Neural crest cell (in vitro differentiated cells): ENCODE measurements at places on chromosomes 6 and 20. TPM values are rescaled to one million over a fixed set of nuclear protein-coding genes. Genes with fewer than 3 reads are reported as not detected.

DNA sequence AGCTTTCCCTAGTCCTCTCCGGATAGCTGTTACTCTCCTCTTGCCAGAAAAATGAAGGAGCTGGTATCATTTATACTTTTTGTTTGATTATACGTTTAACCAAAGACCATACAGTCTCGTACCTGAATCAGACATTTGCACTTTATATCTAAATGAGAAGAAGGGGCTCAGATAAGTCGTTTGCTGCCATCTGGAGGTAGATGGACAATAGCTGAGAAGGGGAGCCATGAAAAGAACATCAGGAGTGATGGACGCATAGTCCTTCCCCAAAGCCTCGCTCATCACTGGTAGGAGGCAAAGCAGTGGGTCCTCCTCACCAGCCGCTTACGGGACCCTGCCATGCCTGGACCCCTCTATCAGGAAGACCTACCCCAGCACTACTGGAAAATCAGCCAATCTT lies 45.4 kb downstream of the RPF2 start:
- H3K36me3 ChIP-seq, result peaks cover 21% of the 10 kb centered on the region
- no peaks in the 10 kb centered on the region for H3K4me1 ChIP-seq
- H3K27ac ChIP-seq, result no peak overlapping the region
- no peak for DNase-seq
- H3K27me3 ChIP-seq, result no peaks in the 10 kb centered on the region
- no peak overlapping the region for H3K4me3 ChIP-seq

GRCh38 chr6:90068703-90069523 lies 174.6 kb downstream of the GJA10 start:
- H3K36me3 ChIP-seq, result peaks cover 7% of the 10 kb centered on the region
- no peak overlapping the region for H3K4me3 ChIP-seq
- DNase-seq, result no peak

GRCh38 chr6:139277587-139277986 lies 14.2 kb downstream of the TXLNB start:
- H3K4me1 ChIP-seq, result no peaks in the 10 kb centered on the region
- H3K36me3 ChIP-seq, result peaks cover 2% of the 10 kb centered on the region
- no peaks in the 10 kb centered on the region for H3K27me3 ChIP-seq
- DNase-seq, result no peak

- no peaks in the 10 kb centered on the region for H3K27me3 ChIP-seq
- DNase-seq, result no peak
- no peak overlapping the region for H3K27ac ChIP-seq
- peaks cover 2% of the 10 kb centered on the region for H3K36me3 ChIP-seq
- H3K4me3 ChIP-seq, result no peak overlapping the region
- H3K4me1 ChIP-seq, result peaks cover 6% of the 10 kb centered on the region
Measured at GRCh38 chr6:55011034-55011433, 163.3 kb upstream of the HCRTR2 start.

DNA sequence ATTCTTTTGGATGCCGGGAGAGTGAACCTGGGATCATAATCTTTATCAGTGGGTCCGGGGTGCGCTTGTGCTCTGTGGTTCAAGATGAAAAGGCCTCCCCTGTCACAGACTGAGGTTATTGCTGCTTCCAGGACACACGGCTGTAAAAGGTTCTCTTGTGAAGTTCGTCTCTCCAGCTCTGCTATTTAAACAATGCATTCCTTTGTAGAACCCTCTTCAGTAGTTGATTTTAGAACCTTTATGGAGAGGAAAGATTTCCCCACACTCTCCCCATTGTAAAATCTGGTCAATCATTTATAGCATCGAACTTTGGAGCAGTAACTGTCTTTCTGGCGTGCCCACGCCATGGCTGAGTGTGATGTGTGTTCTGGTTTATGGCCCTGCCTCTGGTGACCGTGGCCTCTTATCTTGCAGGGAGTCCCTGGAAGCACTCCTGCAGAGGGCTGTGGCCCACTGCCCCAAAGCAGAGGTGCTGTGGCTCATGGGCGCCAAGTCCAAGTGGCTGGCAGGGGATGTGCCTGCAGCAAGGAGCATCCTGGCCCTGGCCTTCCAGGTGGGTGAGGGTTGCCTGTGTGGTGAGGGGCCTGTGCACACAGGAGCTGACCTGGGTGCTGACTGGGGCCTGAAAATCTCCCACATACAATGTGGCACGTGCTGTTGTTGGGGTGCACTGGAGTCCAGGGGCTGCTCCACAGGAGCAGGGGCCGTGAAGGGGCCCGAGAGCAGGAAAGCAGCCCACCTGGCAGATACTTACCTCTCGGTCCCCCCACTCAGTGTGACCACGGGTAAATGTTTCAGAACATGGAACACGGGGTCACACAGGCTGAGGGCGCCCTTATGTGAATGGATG lies 11.6 kb upstream of the C20orf204 start:
- H3K4me3 ChIP-seq, result no peak overlapping the region
- H3K27me3 ChIP-seq, result no peaks in the 10 kb centered on the region
- H3K27ac ChIP-seq, result no peak overlapping the region
- peaks cover 7% of the 10 kb centered on the region for H3K36me3 ChIP-seq
- H3K4me1 ChIP-seq, result peaks cover 4% of the 10 kb centered on the region

Gene ADGRB3
- 5.0 and 5.1 TPM in 2 replicates for total RNA-seq

DNA sequence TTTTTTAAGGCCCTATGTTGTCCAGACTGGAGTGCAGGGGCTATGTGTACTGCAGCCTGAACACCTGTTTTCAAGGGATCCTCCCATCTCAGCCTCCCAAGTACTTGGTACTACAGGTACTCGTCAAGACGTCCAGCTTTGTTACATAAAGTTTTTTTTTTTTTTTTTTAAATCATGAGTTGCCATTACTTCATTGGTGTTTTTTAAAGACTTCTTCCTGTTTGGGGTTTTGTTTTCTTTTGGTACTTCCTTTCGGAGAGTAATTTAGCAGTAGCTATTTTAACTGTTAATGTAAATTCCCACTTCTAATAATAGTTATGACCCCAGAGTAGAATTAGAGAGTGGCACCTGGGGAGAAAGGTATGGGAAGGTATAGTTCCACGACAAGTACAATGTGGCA lies 10.5 kb downstream of the ZNFX1 start:
- no peak overlapping the region for H3K4me3 ChIP-seq
- peaks cover 10% of the 10 kb centered on the region for H3K4me1 ChIP-seq
- no peak for DNase-seq

DNA sequence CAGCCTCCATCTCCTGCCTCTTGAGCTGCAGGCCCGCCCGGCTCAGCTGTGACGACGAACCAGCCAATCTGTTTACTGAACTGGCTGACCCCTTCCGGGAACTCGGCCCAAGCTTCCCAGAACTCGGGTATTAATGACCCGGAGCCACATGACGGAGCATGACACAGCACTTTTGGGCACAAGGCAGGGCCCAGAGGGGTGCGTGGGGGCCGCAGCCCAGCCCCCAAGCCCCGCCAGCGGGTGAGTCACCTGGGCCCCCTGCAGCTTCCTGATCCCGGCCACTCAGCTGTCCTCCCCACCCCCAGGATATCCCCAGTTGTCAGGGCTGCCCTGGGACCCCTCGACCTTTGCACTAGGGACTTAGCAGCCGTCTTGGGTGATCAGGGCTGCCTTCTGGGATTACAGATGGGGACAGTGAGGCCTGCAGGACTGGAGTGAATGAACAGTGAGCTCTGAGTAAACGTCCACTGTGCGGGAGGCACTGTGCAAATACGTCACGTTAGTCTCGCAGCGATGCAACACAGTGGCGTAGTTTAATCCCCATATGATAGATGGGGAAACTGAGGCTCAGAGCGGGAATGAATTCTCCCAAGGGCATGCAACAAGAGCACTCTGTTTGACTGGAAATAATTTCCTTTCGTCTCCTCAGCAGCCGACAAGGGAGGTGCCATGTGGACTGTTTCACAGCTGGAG lies 102.1 kb downstream of the CEBPB start:
- no peak overlapping the region for H3K4me3 ChIP-seq
- H3K36me3 ChIP-seq, result no peaks in the 10 kb centered on the region
- H3K27me3 ChIP-seq, result no peaks in the 10 kb centered on the region
- H3K4me1 ChIP-seq, result no peaks in the 10 kb centered on the region
- no peak for DNase-seq

DNA sequence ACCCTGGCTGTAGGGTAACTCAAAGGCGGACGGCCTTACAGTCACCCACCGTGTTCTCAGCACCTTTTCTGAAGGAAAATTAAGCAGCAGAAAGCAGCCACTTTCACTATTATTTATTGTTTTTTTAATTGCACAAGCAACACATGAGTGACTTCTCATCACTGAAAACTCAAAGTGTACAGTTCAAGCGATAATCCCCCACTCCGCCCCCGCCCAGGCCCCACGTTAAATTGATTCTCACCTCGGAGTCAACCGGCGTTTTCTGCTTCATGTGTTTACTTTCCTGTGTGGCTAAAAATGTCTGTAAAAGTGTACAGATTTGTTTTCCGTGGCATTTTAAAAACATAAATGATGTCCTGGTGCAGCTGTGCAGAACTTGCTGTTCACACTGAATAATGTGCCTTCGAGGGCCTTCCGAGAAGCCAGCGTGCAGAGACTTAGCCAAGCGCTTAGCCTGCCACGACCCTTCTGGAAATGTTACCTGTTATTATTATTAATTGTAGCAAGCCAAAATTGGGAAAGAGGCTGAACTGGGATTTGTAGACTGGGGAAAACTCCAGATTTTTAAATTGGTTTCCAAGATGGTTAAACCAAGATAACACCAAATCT lies 335.7 kb downstream of the CDH4 start:
- peaks cover 28% of the 10 kb centered on the region for H3K4me1 ChIP-seq
- no peak for DNase-seq
- no peak overlapping the region for H3K4me3 ChIP-seq
- H3K36me3 ChIP-seq, result peaks cover 6% of the 10 kb centered on the region
- H3K27me3 ChIP-seq, result no peaks in the 10 kb centered on the region

DNA sequence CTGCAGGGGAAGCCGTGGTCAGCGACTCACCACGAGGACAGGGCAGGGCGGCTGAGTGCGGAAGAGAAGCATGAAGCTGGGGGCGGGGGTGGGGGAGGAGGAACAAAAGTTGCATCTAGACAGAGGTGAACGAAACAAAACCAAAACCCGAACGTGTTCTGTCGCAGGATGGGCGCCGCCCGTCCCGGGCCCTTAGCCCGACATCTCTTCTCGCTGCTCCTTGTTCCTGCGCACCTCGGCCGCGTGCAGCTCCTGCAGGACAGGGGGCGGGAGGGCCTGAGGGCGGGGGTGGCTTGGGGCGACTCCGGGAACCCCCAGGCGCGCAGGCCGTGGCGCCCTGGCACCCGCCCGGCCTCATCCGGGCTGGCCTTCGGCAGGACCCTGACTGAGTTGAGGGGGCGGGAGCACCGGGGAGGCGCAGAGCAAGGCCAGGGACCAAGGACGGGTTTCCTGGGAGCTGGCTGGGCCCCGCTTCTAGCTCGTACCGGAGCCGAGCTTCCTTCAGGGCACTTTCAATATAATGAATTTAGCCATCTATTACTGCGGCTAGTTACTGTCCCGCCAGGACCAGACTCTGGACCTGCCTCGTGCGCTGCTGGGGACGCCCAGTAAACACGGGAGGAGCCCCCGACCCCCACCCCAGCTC lies 12.0 kb downstream of the STMN3 start:
- peaks cover 3% of the 10 kb centered on the region for H3K4me1 ChIP-seq
- DNase-seq, result no peak
- H3K4me3 ChIP-seq, result no peak overlapping the region

DNA sequence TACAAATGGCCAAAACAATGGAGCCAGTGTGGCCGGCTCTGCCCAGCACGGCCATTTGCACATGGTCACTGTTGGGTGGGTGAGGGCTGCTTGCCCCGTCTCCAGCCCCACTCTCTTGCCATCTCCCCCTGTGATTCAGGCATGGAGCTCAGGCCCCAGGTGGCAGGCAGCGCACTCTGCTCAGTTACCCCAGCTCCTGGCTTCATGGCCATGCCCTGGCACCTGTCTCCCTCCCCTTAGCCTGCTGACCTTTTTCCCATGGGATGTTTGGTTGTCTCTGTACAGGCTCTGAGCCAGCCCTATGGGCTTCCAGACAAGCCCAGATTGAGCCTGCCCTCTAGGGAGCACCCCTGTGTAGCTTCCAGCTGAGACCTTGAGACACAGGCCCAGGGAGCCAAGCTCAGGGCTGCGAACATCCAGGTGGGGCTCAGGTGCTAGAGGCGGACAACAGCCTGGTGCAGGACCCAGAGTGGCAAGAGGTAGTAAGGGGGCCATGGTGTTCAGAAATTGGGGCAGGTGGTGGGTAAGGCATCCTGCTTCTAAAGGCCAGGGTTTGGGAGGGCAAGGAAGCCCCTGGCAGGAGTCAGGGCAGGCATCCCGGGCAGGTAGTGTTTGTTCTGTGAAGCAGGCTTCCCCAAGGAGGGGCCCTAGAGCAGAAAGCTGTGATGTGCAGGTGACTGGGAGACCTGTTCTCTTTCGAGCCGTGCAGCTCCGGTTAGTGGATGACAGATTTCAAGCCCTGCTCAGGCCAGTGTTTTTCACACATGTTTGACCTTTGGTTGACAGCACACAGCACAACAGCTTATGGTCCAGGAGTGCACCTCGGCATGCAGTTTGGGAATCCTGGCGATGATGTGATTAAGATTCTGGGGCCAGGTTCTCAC lies 17.7 kb downstream of the SYNJ2 start:
- peaks cover 34% of the 10 kb centered on the region for H3K4me1 ChIP-seq
- DNase-seq, result no peak
- H3K36me3 ChIP-seq, result no peaks in the 10 kb centered on the region
- H3K27me3 ChIP-seq, result peaks cover 36% of the 10 kb centered on the region
- H3K27ac ChIP-seq, result no peak overlapping the region

DNA sequence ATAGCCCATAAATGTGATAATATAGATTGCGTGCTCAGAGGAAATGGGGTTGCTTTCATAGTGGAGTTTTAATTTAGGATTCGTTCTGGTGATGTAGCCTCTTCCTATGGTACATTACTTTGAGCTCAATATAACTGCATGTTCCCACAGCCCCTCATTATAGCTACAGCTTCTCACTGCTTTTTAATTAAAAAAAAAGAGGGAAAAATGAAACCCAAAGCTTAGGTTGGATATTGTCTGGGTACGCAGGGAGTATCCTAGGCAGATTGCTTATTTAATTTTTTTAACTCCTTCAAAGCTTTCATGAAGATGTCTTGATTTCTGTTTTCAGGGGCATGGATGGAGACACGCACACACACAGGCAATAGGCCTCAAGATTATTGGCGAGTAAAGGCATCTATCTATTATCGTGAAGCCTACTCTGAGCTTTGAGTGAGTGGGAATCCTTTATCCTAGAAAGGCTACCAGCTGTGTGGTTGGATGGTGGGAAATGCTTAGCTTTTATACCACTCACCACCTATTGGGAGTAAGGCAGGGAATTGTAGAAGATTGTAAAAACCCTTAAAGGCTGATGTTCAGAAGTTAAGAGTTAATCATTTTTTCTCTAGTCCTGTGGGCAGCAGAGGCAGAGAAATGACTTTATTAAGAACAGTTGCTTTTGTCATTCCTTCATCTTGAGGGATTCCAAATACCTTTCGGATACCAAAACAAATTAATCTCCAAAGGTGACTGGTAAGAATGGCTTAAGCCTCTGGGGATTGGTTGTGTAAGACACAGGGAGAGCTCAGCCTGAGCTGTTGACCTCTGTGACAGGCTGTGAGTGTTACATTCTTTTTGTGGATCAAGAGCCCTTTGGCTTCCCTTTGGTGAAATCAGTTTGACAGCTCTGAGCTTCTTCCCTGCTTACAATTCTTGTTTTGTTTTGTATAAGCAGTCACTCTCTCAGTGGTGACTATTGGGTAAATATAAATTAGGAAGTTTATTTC lies 33.4 kb downstream of the CTNNBL1 start:
- H3K27ac ChIP-seq, result peak overlapping the region; percentile 73
- H3K36me3 ChIP-seq, result peaks cover 2% of the 10 kb centered on the region
- H3K27me3 ChIP-seq, result no peaks in the 10 kb centered on the region
- DNase-seq, result peak; percentile 5

Gene ADAT2
- total RNA-seq, result 10.1 and 11.3 TPM in 2 replicates

Gene MUC22
- not detected in 2 replicates for total RNA-seq

GRCh38 chr20:25526446-25526845 lies 58.9 kb downstream of the NINL start:
- H3K4me3 ChIP-seq, result no peak overlapping the region
- peaks cover 26% of the 10 kb centered on the region for H3K36me3 ChIP-seq
- H3K4me1 ChIP-seq, result peaks cover 19% of the 10 kb centered on the region
- no peak for DNase-seq

GRCh38 chr20:20331817-20332216 lies 36.1 kb upstream of the INSM1 start:
- H3K4me1 ChIP-seq, result peaks cover 9% of the 10 kb centered on the region
- H3K27me3 ChIP-seq, result no peaks in the 10 kb centered on the region
